Activated CD4-positive, alpha-beta memory T cell treated with anti-CD3 and anti-CD28 coated beads, Interleukin-2, amount 10 ng/mL, durations not matched to agents 7 days and 5 days (primary cell): ENCODE measurements at places on chromosomes 3 and 15. TPM values are rescaled to one million over a fixed set of nuclear protein-coding genes. Genes with fewer than 3 reads are reported as not detected.

- peaks cover 6% of the 10 kb centered on the region for H3K27me3 ChIP-seq
- no peak overlapping the region for H3K27ac ChIP-seq
- H3K4me1 ChIP-seq, result no peaks in the 10 kb centered on the region
- DNase-seq, result no peak
- H3K36me3 ChIP-seq, result no peaks in the 10 kb centered on the region
These were observed 107.7 kb upstream of the NEO1 start for GRCh38 chr15:72944565-72944964.

GRCh38 chr3:152474585-152474984 is 205.9 kb downstream of the MBNL1 start:
- no peaks in the 10 kb centered on the region for H3K36me3 ChIP-seq
- H3K4me3 ChIP-seq, result no peak overlapping the region
- no peak overlapping the region for H3K27ac ChIP-seq
- H3K4me1 ChIP-seq, result peaks cover 10% of the 10 kb centered on the region
- H3K27me3 ChIP-seq, result peaks cover 10% of the 10 kb centered on the region

DNA sequence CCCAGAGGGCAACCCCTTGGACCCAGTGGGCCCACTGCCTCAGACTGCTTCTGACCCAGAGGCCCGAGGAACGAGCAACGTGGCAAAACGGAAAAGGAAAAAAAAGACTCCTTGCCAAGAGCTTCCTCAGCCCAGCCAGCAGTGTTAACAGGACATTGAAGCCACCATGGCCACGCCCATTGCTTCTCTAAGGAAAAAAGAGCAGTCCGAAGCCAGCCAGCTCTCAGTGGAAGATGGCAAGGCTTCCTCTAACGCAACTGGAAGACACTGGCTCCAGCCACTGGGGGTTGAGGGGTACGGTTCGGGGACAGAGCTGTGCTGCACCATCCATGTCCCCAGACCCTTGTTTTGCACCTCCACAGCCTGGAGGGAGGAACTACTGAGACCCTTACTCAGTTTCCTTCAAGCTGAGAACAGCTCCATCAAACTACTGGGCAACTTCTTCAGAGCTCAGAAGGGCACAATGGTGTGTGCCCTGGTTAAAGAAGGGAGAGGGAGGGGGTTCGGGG is 10.7 kb downstream of the BMF start:
- peaks cover 15% of the 10 kb centered on the region for H3K36me3 ChIP-seq
- peak overlapping the region; percentile 90 for H3K27ac ChIP-seq
- no peaks in the 10 kb centered on the region for H3K27me3 ChIP-seq
- peak overlapping the region; percentile 48 for H3K4me3 ChIP-seq
- peaks cover 83% of the 10 kb centered on the region for H3K4me1 ChIP-seq
- DNase-seq, result no peak

DNA sequence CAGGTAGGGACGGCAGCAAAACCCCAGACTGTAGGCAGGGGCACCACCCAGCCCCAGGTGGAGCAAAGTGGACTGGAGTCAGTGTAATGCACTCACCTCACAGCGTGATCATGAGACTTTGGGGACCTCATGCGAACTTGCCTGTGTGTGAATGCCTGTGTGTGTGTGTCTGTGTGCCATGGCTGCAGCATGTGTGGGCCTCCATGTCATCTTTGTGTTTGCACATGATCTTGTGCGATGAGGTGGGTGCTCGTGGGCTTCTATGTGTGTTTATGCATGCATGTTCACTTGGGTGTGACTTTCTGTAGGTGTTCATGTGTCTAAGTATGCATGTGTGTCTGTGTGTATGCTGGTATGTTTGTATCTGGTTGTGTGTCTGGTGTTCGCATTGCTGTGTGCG is 41.2 kb upstream of the ADPGK start:
- no peaks in the 10 kb centered on the region for H3K36me3 ChIP-seq
- H3K4me1 ChIP-seq, result no peaks in the 10 kb centered on the region
- H3K27me3 ChIP-seq, result peaks cover 14% of the 10 kb centered on the region
- no peak overlapping the region for H3K27ac ChIP-seq
- no peak for DNase-seq
- H3K4me3 ChIP-seq, result no peak overlapping the region

DNA sequence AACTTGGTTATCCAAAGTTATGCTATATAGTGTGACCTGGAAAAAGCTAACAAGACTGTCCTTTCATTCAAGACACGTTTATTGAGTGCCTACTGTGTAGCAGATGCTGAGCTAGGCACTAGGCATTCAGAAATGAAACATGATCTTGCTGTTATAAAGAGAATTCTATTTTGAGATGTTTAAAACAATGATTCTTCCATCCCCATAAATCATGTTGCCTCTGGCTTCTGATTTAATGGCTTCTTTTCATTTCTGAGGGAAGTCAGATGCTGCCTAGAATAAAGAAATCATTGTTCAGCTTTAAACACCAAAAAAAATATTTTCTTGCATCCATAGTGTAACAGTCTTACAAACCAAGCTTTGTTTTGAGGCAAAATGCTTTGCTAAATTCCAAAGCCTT is 620.9 kb upstream of the UBE2E2 start:
- H3K4me1 ChIP-seq, result no peaks in the 10 kb centered on the region
- no peak overlapping the region for H3K4me3 ChIP-seq
- no peak for DNase-seq
- no peak overlapping the region for H3K27ac ChIP-seq
- no peaks in the 10 kb centered on the region for H3K36me3 ChIP-seq

DNA sequence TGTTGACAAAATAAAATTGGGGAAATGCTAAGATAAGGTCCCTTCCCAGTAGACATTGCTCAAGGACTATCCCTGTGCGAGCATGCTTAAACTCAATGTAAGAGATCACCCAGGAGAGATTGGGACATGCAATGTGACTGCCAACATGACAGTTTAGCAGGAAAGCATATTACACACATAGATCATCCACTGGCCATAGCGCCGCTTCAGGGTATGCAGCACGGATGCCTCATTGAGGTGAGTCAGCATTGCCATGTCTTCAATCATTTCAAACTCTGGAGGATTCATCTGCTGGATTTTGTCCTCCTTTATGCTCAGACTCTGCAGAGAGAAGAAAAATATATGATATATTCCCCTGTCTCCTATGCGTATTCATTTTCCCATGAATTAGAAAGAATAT is 8.9 kb downstream of the MYH15 start:
- H3K36me3 ChIP-seq, result no peaks in the 10 kb centered on the region
- no peak for DNase-seq
- no peak overlapping the region for H3K27ac ChIP-seq
- peaks cover 3% of the 10 kb centered on the region for H3K27me3 ChIP-seq

DNA sequence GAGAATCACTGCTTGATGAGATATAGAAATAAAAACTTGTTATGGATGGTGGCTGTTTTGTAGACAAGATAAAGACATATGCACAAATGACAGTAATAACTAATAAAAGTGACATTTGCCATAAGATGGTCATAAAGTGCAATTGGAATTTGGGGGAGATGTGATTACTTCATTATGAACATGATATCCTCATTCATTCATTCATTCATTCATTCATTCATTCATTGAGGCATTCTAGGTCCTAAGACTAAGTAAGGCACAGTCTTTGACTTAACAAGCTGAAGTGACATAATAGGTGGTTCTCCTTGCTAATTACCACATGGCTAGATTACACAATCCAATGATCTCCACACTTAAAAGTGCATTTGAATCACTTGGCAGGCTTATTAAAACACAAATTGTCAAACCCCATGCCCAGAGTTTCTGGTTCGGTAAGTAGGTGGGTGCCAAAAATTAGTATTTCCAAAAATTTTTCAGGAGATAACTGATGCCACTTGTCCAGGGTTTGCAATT is 18.9 kb downstream of the RAP2B start:
- peaks cover 21% of the 10 kb centered on the region for H3K36me3 ChIP-seq
- no peak for DNase-seq
- no peak overlapping the region for H3K27ac ChIP-seq
- H3K4me1 ChIP-seq, result peaks cover 13% of the 10 kb centered on the region

The MAP6D1 gene
- total RNA-seq, result not detected

DNA sequence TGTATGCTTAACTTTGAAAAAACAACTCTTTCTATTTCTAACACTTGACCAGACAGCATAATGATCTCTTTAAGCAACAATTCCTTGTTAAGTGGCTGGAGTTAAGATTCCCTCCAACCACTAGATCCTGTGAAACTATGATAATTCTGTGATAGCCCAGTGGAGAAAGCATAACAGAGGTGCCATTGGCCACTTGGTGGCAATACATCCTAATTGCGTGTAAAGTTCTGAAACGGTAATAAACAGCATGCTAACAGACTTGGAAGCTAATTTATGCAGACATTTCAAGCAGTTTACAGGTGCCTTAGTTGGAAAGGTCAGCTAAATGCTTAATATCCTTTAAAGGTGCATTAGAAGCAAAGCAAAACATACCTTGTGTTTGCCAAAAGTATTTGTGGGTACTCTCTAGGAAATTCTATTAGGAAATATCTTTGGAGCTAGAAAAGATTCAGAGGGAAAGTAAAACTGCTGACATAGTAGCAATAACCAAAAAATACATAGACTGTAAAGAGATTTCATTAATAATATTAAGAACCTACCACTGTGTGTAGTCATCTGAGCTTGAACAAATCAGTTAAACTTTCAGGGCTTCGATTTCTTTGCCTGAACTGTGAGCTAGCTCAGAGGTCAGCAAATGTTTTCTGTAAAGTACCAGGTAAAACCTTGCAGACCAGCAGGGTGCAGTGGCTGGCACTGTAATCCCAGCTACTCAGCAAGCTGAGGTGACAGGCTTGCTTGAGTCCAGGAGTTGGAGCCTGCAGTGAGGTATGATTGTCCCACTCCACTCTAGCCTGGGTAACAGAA is 19.0 kb upstream of the CSTA start:
- DNase-seq, result no peak
- H3K4me3 ChIP-seq, result no peak overlapping the region
- H3K27ac ChIP-seq, result no peak overlapping the region
- H3K27me3 ChIP-seq, result peaks cover 9% of the 10 kb centered on the region

DNA sequence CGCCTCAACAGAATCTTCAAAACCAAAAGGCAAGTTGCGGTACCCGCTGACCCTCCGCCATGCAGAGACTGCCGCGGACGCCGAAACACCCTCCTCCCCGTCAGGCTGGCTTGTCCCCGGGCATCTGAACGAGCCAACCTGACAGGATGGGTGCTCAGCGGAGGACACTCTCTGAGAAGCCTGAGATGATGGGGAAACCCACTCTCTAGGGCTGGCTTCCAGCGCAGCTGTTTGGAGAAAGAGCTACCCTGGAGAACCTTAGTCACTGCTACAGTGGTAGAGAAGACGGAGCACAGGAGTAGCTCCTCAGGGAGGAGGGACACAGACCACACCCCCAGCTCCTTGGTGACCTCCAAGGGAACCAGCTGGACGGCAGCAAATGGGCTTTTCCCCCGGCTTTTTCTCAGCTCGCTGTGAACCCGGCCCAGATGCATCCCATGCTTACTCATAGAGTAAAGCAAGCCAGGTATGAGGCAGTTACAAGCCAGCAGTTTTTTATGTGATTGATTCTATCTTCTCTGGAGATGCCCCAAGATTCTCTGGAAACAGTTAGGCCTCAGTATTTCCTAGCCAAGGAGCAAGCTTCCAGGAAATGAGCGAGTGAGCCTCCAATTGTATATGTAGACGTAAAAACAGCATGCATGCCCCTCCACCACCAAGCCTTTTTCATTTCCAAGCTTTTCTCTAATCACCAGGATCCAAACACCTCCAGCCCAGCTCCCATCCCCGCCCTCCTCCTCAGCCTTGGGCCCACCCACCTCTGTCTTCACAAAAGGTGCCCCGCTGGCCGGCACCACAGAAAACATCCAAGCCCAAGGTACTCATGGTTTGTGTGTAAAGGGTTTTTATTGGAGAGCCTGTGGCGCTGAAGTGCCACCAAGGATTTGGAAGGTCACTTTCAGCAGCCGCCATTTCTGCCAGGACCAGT is 38.7 kb downstream of the FAM174B start:
- H3K4me1 ChIP-seq, result peaks cover 5% of the 10 kb centered on the region
- no peak overlapping the region for H3K27ac ChIP-seq
- no peak overlapping the region for H3K4me3 ChIP-seq
- no peak for DNase-seq
- H3K27me3 ChIP-seq, result peaks cover 3% of the 10 kb centered on the region

- no peak overlapping the region for H3K4me3 ChIP-seq
- no peaks in the 10 kb centered on the region for H3K36me3 ChIP-seq
- no peaks in the 10 kb centered on the region for H3K27me3 ChIP-seq
- H3K4me1 ChIP-seq, result no peaks in the 10 kb centered on the region
These were observed 143.2 kb downstream of the RAP2B start for GRCh38 chr3:153305189-153305588.

DNA sequence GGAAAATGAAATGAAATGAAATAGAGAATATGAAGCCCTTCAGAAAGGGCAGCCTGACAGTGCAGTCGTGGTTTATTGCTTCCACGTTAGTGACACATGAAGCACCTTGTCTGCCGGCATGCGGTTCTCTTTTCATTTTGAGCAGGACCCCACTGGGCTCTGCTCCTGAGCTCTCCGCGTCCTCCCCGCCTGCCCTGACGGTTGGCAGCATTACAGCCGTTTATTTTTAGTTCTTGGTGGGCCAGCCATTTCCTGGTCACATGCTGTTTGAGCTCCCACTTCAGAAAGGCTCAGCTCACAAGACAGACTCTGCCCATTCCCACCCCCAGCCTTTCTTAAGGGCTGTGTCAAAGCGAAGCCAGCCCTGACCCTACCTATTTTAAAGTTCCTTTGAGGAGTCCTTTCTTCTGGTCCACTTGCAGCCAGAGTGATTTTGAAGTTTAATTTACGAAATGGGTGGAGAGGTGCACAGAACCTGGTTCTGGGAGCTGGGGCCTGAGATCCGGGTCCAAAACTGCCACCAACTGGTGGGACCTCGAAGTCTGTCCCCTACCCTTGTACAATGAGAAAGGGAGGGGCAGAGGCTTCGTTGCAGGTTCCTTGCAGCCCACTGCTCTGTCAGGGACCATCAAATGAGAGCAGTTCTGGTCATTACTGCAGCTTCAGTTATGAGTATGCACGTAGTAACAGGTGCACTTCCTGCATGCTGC is 60.1 kb downstream of the MGLL start:
- no peaks in the 10 kb centered on the region for H3K36me3 ChIP-seq
- H3K27ac ChIP-seq, result no peak overlapping the region
- no peak for DNase-seq
- H3K4me3 ChIP-seq, result no peak overlapping the region
- H3K27me3 ChIP-seq, result peaks cover 10% of the 10 kb centered on the region

The PEAK1 gene
- 23.6 TPM for total RNA-seq

DNA sequence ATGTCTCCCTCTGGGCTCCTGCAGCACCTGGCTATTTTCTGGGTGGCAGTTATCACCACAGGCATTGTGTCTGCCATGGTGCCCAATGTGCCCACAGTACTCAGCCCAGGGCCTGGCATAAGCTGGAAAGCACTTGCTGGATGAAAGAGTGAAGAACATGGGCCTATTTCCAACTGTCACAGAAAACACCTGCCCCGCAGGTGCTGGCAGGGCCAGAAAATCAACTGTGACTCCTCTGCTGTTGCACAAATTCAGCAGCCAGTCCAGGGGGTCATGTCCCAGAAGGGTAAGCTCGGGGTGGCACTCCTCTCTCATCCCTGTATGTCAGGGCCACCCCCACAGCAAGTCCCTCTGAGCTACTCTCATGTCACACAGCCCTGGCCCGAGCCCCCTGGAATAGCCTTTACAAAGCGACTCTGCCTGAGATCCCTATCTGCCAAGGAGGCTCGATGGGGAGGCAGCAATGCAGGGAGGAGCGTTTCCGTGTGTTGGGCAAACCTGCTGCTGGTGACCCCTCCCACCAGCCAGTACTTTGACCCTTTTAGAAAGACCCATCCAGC is 16.9 kb downstream of the ITIH3 start:
- no peak overlapping the region for H3K4me3 ChIP-seq
- DNase-seq, result no peak
- H3K36me3 ChIP-seq, result no peaks in the 10 kb centered on the region
- no peak overlapping the region for H3K27ac ChIP-seq
- H3K4me1 ChIP-seq, result no peaks in the 10 kb centered on the region
- peaks cover 6% of the 10 kb centered on the region for H3K27me3 ChIP-seq

GRCh38 chr3:23072693-23073092 is 130.4 kb upstream of the UBE2E2 start:
- no peaks in the 10 kb centered on the region for H3K27me3 ChIP-seq
- H3K36me3 ChIP-seq, result no peaks in the 10 kb centered on the region
- H3K27ac ChIP-seq, result no peak overlapping the region
- no peak for DNase-seq

The SPATA12 gene
- not detected for total RNA-seq
